A549 treated with ZK216348 at 1 μM for 4 hours (cell line): ENCODE measurements at places on chromosomes 2 and 18. TPM values are rescaled to one million over a fixed set of nuclear protein-coding genes. Genes with fewer than 3 reads are reported as not detected.

SPATA3 gene
- not detected in 5 replicates for total RNA-seq

GALNT3 gene
- total RNA-seq: 0.11 TPM in 1 of 5 replicates, not detected in the others

RIOK3 gene
- 27.6 to 48.6 TPM (median 36.0 TPM) in 5 replicates for total RNA-seq

ALK gene
- total RNA-seq: not detected in 5 replicates

COL4A4 gene
- total RNA-seq: 1.1 to 3.1 TPM (median 1.5 TPM) in 5 replicates

IHH gene
- 0.25 to 0.47 TPM (median 0.37 TPM) in 4 of 5 replicates, not detected in the other for total RNA-seq

ASB18 gene
- not detected in 5 replicates for total RNA-seq

ZNF892 gene
- 0.28 to 0.70 TPM (median 0.40 TPM) in 5 replicates for total RNA-seq

TUBA4B gene
- 0.26 to 0.33 TPM (median 0.27 TPM) in 3 of 5 replicates, not detected in the others for total RNA-seq

REL gene
- 1.0 to 3.6 TPM (median 2.3 TPM) in 5 replicates for total RNA-seq

CD207 gene
- total RNA-seq: not detected in 5 replicates

KRTCAP3 gene
- total RNA-seq: 0.64 to 0.94 TPM (median 0.74 TPM) in 5 replicates

RAB6C gene
- not detected in 5 replicates for total RNA-seq

TBR1 gene
- total RNA-seq: not detected in 5 replicates

IL36B gene
- total RNA-seq: 0.15 to 0.37 TPM in 2 of 5 replicates, not detected in the others

OLA1 gene
- 117 to 160 TPM (median 121 TPM) in 5 replicates for total RNA-seq

GREB1 gene
- total RNA-seq: 2.2 to 3.7 TPM (median 2.7 TPM) in 5 replicates

SCYGR4 gene
- not detected in 5 replicates for total RNA-seq

LYG1 gene
- total RNA-seq: 0.97 to 2.5 TPM (median 2.4 TPM) in 5 replicates

RAD51AP2 gene
- not detected in 5 replicates for total RNA-seq

TMEM163 gene
- 0.07 TPM in 2 of 5 replicates, not detected in the others for total RNA-seq

TCF4 gene
- 1.5 to 2.8 TPM (median 2.1 TPM) in 5 replicates for total RNA-seq

CCDC68 gene
- total RNA-seq: 3.3 to 6.5 TPM (median 4.0 TPM) in 5 replicates

ORC4 gene
- 23.4 to 34.3 TPM (median 30.6 TPM) in 5 replicates for total RNA-seq

SIX2 gene
- total RNA-seq: 0.33 to 0.79 TPM (median 0.72 TPM) in 5 replicates

ZAP70 gene
- total RNA-seq: not detected in 5 replicates

CKAP2L gene
- total RNA-seq: 10.2 to 20.6 TPM (median 14.9 TPM) in 5 replicates

MAP2 gene
- 0.74 to 1.5 TPM (median 1.3 TPM) in 5 replicates for total RNA-seq

GKN1 gene
- total RNA-seq: 0.32 to 1.1 TPM (median 0.74 TPM) in 5 replicates

ADCYAP1 gene
- not detected in 5 replicates for total RNA-seq

CRYBA2 gene
- total RNA-seq: not detected in 5 replicates

PFN4 gene
- 1.0 to 1.3 TPM (median 1.1 TPM) in 5 replicates for total RNA-seq

FARSB gene
- 39.2 to 55.8 TPM (median 41.9 TPM) in 5 replicates for total RNA-seq

ANTXR1 gene
- total RNA-seq: 101 to 155 TPM (median 144 TPM) in 5 replicates

CNTNAP5 gene
- total RNA-seq: not detected in 5 replicates

RAPGEF4 gene
- total RNA-seq: 0.20 to 0.27 TPM (median 0.25 TPM) in 4 of 5 replicates, not detected in the other
